SW 1271 (cell line): ENCODE measurements at places on chromosomes 4 and X.
A peak's percentile ranks its signal among the peaks of the same experiment; 100 is the strongest.

GRCh38 chrX:32501606-32502005, 709.7 kb downstream of the DMD start:
- no peak for DNase-seq

- DNase-seq, result no peak
Observed at GRCh38 chr4:73609706-73610105, 10.5 kb downstream of the RASSF6 start.

DNA sequence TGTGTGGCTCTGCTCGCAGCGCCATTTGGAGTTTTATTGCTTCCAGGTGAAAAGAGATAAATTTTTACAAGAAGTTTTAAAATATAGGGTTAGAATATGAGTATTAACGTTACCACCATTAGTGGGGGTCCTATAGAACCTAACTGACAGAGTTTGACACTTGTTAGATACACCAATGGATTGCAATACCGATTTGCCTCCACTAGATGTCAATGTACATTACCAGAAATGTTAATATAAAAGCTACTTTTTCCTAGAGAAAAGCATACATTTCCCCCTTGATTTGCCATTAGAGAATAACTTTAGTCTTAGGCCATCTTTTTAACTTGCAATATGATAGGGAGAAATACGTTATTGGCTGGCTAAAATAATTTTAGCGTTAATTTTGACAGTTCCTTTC, 108.4 kb downstream of the LINC00632 start:
- DNase-seq, result peak; percentile 23

GRCh38 chr4:13103382-13104015, 380.6 kb downstream of the RAB28 start:
- no peak for DNase-seq

- no peak for DNase-seq
Observed at GRCh38 chr4:121594796-121595526, 101.8 kb downstream of the ANXA5 start.

- no peak for DNase-seq
Observed at GRCh38 chrX:117957128-117957527, 159.5 kb downstream of the KLHL13 start.

DNA sequence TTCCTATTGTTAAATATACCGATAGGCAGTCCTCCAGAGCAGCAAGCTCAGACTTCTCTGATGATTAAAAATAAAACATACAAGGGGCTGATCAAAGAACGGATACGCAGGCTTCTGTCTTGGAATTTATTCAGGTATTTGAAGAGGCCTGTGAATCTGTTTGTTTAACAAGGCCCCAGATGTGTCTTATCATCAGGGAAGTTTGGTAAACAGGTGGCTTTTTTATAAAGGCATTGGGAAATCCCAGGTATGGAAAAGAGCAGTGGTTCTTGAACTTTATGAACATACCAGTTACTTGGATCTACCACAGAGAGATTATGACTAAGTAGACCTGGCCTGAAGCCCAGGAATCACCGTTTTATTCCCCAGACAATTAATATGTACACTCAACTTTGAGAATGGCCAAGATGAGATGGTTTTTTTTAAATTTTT, 47.9 kb downstream of the SOWAHB start:
- DNase-seq, result no peak

DNA sequence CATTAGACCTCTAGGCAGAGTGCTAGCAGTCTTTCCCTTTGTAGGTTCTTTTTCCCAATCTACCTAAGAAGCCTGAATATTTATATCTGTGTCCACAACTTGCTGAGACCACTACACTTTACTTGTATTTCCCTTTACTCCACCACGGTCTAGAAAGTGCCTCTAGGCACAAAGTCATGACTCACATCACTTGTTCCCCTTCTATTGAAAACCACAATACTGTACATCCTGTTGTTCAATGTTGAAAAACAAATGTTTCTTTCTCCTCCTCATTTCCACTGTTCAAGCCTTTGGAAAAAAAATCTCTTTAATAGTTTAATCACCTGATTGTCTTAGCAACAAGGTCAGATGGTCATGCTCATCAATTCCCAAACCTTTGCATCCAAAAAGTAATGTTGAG, 326.7 kb downstream of the GUCY2F start:
- no peak for DNase-seq

GRCh38 chrX:68659385-68659784, 11.9 kb downstream of the STARD8 start:
- DNase-seq, result no peak
